ENCODE measurements at places on chromosomes 2 and 18. TPM values are rescaled to one million over a fixed set of nuclear protein-coding genes. Genes with fewer than 3 reads are reported as not detected.

The FLACC1 gene
- 2.4 TPM for total RNA-seq

The CTAGE1 gene
- total RNA-seq, result not detected

The TMEM87B gene
- total RNA-seq, result 20.7 TPM

The APCDD1 gene
- not detected for total RNA-seq

The STAT1 gene
- 784 TPM for total RNA-seq

The MAP3K19 gene
- not detected for total RNA-seq

The ATOH8 gene
- total RNA-seq, result 2.1 TPM

The MARCHF4 gene
- total RNA-seq, result not detected

The KCNS3 gene
- not detected for total RNA-seq

The COL4A3 gene
- total RNA-seq, result not detected

The HMSD gene
- 14.6 TPM for total RNA-seq

The ARPC2 gene
- total RNA-seq, result 687 TPM

The TUBA3E gene
- total RNA-seq, result not detected

The TTR gene
- not detected for total RNA-seq

The SERPINB3 gene
- not detected for total RNA-seq

The CNDP1 gene
- 0.20 TPM for total RNA-seq

The NT5C1B gene
- not detected for total RNA-seq

The CHRNG gene
- total RNA-seq, result not detected

The MC4R gene
- total RNA-seq, result not detected

The OTOF gene
- 14.4 TPM for total RNA-seq

The PGAP1 gene
- total RNA-seq, result 44.9 TPM
